Stimulated activated CD8-positive, alpha-beta memory T cell treated with anti-CD3 and anti-CD28 coated beads, Interleukin-7, amount 100 ng/mL, for 1 hour (primary cell): ENCODE measurements at places on chromosomes 13 and 19.

- DNase-seq = no peak
These were observed 49.5 kb downstream of the KDM4B start for GRCh38 chr19:5018224-5019015.

DNA sequence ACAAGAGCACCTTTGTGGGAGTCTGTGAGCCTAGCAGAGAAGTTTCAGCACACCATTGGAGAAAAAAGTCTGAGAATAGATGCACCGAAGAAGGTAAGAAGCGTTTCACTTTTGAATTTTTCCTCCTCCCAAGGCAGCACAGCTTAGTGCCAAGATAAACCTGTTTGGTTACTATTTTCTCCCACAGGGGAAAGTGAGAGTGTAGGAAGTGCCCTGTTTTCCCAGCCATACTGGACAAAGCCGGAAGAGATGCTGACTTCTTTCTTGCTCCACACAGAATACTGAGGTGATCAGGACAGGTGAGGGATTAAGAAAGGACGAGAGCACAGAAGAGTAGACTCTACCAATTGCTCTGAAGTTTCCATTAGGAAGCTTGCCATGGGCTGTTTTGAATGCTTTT lies 1011.0 kb upstream of the MIR17HG start:
- no peak for DNase-seq

- no peak for DNase-seq
These were observed 420.4 kb downstream of the NDFIP2 start for GRCh38 chr13:79901336-79901735.

DNA sequence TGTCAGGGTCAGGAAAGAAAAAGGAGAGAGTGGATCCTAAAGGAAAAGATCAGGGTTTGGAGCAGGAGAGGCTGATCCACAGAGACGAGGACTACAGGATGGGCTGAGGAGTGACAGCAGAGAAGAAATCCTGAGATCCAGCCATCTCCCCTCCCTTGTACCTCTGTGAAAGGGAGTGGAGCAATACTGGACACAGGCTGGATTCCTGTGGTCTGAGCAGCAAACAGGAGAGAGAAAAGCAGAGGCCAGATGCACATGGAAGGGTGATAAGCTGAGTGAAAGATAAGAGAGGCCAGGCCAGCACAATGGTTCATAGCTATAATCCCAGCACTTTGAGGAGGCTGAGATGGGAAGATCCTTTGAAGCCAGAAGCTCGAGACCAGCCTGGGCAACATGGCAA lies 472.1 kb upstream of the TSHZ3 start:
- DNase-seq = no peak

GRCh38 chr19:31271306-31271911 lies 77.8 kb downstream of the TSHZ3 start:
- no peak for DNase-seq

GRCh38 chr13:59172076-59172475 lies 991.7 kb downstream of the DIAPH3 start:
- no peak for DNase-seq

- no peak for DNase-seq
These were observed 107.8 kb downstream of the COL4A2 start for GRCh38 chr13:110414931-110415330.
